ENCODE measurements at places on chromosomes 1 and 21. TPM values are rescaled to one million over a fixed set of nuclear protein-coding genes. Genes with fewer than 3 reads are reported as not detected.

Gene NES
- 1.0 TPM for total RNA-seq

DNA sequence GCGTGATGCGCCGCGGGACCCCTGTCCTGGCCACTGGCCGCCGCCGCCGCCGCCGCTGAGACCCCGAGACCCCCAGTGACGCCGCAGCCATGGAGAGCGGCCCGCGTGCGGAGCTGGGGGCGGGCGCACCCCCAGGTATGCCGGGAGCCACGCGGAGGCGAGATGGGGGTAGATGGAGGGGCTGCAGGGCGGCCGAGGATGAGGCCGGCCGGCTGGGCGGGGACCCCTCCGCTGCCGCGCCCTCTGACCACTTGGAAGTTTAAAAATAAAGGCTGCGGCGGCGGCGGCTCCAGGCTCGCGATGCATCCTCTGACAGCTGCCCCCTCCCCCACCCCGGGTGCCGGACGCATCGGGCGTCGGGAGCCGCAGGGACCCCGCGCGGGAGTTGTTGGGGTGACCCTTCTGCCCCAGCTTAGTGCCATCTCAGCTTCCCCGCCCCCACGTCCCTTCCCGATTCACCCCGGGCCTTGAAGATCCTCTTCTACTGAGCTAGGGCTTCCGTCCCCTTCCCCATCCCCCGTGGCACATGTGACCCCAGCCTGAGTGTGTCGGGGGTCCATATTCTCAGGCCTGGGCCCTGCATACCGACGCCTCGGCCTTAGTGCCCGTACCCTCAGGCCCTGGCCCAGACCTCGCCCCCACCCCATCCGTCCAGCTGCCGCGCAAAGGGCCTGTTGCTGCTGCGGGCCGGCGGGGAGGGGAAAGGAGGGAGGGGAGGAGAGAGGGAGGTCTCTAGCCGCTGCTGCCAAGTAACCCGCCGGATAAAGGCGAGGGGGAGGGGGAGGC, 562 bp downstream of the MAP7D1 start:
- no peak for DNase-seq

Gene TRAF3IP3
- total RNA-seq: not detected

DNA sequence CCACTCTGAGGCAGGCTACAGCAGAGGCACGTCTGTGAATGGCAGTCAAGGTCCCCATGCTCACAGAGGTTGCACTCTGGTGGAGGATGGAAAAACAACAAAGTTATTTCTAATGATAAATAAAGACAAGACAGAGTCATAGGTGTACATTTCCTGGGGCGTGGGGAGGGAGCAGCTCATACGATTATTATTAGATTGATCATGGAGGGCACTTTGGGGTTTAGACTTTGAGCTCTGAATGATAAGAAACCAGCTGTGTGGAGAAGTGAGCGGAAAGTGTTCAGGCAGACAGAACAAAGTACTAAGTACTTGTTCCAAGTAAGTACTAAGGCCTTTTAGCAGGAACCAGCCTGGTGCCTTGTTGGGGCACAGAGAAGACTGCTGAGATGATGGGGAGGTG, 86.8 kb downstream of the BRINP2 start:
- DNase-seq: no peak

- no peak for DNase-seq
These were observed 18.6 kb downstream of the ACOT11 start for GRCh38 chr1:54566438-54567141.

Gene AIM2
- total RNA-seq: not detected

- DNase-seq: no peak
These were observed 131.4 kb downstream of the IER5 start for GRCh38 chr1:181219938-181220337.

GRCh38 chr1:44822981-44823451, 14.7 kb downstream of the BTBD19 start:
- no peak for DNase-seq

Gene AADACL4
- not detected for total RNA-seq

DNA sequence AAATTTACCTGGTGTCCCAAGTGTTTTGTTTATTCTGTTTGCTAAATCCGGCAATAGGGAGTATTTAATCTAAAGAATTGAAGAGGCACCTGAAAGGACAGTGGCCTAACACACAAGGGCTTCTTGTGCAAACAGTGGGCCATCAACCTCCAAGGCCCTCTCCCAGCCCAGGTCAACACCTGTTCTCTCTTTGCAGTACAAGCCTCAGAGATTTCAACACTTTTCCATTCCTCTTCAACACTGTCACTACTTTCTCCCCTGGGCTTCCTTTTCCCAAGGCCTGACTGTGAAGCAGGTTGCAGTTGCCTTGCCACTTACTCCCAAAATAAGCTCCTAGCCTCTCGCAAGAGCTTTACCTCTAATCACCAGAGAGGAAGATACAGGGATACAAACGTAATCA, 3.2 kb upstream of the SNAPIN start:
- DNase-seq: no peak

Gene SLC35F3
- 2.7 TPM for total RNA-seq

DNA sequence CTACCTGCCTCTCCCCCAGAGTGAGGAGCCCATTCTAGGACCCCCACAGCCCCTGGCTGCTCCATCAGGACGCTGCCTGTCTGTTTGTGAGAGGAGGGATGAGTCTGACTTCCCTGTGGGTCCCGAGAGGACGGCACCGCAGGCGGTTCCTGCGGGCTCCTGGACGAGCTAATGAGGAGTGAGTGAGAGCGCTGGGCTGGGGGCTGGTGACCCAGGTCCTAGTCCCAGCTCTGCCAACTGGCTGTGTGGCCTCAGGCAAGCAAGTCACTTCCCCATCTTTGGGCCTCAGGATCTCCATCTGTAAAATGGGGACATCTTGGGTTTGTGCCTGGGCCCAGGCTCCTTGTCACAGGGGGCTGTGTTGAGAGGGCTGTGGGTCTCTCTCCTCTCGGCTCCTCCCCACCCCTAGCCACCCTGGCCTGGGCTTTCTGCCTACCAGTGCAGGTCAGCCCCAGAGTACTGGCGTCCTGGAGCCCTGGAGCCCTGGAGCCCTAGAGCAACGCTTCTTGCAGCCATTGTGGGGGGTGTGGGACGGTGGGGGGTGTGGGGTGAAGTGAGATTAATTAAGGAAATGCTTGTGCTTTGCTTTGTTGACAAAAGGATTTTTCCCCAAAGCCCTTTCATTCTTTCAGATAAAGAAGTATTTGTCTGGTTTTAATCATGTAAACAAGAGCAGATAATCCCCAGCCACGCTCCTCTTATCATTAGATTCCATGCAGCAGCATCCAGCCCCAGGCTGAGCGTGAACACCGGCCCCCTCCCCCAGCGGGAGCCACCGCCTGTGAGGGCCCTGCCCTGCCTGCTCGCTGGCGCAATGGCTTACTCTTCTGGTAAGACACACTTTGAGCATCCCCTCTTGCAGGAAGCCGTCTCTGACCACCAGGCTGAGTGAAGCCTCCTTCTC, 26.8 kb downstream of the SLC1A7 start:
- DNase-seq: no peak

DNA sequence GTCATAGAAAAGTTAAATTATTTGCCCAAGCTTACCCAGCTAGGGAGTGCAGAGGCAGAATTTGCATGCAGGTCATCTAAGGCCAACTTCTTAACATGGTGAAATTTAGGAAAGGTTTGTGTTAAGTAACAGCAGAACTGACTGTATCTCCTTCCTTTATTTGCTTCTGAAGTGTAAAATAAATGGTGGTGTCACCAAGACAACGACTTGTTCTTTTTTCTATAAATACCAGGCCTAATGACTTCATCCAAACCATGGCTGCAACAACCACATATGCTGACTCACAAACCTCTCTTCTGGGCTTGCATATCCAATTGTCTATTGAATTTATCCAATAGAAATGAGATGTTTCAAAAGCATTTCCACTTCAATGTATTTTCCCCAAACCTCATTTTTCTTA, 19.1 kb downstream of the COL24A1 start:
- DNase-seq: peak; percentile 91

GRCh38 chr1:208256091-208256490, 11.9 kb upstream of the PLXNA2 start:
- no peak for DNase-seq

- DNase-seq: no peak
These were observed 35.4 kb downstream of the RCSD1 start for GRCh38 chr1:167665469-167665868.

DNA sequence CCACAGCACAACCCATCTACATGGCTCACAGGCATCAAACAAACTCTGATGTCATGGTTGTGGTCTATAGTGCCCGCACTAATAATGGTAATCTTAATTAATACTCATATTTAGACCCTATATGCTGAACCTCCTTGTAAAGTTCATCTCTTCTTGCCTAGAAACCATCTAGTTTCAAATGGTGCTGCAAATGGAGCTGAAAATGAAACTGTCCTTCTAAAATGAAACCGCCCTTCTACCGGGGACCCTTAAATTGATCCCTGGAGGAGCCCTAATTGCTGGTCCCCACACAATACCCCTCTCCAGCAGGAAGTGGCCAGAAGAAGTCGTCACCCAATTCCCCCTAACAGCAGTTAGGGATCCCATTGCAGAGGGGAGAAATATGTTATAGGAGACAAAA, 612.6 kb downstream of the MRPL39 start:
- DNase-seq: no peak

Gene HFM1
- total RNA-seq: 0.35 TPM

Gene NECTIN4
- 25.0 TPM for total RNA-seq

Gene SPOCD1
- total RNA-seq: 8.0 TPM

DNA sequence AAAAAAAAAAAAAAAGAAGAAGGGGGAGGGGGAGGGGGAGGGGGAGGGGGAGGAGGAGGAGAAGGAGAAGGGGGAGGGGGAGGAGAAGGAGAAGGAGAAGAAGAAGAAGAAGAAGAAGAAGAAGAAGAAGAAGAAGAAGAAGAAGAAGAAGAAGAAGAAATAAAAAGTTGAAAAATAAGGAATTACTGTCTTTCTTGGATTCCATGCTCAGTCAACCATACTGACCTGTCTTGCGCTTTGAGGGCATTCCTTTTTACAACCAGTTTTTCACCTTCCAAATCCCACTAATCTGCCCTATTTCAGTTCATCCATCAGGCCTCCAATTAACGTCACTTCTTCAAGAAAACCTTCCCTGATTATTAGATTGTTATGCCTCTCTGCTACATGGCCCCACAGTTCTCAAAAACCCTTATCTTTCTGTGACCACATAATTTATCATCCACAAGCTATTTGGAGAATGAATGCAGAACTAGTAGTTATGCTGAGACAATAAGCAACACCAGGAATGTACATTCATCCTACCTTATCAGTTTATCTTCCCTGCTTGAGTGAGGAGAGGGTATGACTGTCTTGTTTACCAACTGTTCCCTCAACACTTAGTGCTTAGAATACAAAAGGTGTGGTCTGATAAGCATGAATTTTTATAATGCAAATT, 57.5 kb upstream of the GUCA2A start:
- DNase-seq: peak; percentile 70

Gene RHD
- not detected for total RNA-seq

Gene OR2AK2
- total RNA-seq: not detected

Gene B3GALT5
- 2.3 TPM for total RNA-seq

Gene IBA57
- total RNA-seq: 2.6 TPM

- DNase-seq: no peak
These were observed 347.5 kb downstream of the SMYD3 start for GRCh38 chr1:246159279-246160227.

GRCh38 chr1:40901886-40902852, 40.0 kb upstream of the CITED4 start:
- DNase-seq: peak; percentile 95

- no peak for DNase-seq
These were observed 3.2 kb upstream of the THEMIS2 start for GRCh38 chr1:27868932-27869718.

DNA sequence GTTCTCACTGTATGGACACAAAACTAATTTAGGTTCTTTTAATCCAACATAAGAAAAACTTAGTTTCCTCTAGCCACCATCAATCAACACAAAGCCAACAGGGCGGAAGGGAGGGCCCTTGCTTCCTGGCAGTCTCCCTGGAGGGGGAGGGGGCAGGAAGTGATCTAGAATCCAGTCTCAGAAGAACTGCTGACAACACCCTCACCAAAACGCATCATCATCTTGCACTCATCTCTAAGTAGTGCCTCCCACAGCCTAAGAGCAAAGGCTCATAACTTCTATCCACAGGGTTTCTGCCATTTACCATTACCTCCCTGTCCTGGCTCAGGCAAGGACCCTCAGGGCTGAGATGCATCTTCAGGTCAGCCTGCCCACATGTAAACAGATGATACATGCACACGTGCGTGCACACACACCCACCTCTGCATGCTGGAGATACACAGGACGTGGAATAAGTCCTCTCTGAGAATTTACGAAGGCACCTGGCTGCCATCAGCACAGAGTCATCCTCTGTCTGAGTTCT, 20.5 kb downstream of the HIVEP3 start:
- no peak for DNase-seq

Gene C8A
- total RNA-seq: not detected

DNA sequence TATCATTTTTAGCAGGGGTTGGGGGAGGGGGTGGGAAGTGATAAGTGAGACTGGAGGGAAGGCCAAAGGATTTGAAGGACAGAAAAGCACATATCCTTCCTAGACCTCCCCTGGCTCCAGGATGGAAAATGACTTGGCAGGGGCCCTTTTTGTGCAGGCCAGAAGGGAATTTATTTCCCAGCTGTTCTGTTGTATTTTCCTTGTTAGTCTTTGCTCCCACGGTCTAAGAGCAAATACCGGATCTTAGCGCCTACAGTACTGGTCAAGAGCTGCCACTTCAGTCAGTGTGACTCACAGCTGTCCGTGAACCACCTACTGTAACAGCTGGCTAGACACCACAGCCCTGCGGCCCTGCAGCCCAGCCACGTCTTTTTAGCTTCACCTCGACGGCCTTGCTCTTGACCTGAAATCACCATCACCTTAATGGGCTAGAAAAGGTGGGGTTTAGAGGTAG, 51.0 kb upstream of the ERRFI1 start:
- peak; percentile 98 for DNase-seq

DNA sequence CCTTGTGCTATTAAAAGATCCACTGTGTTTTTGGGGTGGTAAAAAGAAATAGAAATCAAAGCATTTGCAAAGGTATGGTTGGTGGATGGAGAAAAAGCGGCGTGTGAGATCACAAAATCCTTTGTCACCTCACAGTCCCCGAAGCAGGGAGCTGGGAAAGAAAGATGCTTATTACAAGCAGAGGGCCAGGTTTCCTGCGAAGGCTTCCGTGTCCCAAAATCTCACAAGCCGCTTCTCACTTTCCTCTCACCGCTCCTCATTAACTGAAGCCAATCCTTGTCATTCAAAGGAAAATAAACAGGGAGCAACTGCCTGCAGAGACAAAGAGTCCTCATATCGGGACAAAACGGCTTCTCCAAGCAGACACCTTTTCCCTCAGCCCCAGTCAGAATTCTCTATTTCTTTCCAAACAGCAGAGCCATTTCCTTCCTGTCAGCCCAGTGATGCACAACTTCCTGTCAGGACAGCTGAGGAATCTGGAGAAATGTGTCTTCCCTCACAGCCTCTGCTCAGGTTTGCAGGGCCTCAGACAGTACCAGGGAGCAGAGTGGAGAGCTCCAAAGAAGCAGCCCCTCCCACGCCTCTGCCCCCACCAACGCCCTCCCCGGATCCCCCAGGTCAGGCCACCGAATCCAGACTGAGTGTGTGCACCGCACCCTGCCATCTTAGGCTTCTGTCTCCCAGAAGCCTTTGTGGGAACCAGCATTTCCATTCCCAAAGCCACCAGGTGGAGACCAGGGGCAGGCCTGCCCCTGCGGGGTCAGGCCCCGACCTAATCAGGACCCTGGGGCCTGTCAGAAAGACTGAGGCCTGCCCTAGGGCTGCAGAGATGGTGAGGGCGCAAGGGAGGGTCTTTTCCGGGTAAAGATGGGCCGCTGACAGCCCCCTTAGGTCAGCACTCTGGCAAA, 29.6 kb downstream of the KCNN3 start:
- DNase-seq: no peak

GRCh38 chr1:50658459-50659076, 235.3 kb upstream of the DMRTA2 start:
- peak; percentile 57 for DNase-seq

Gene ANXA9
- 0.30 TPM for total RNA-seq

- DNase-seq: no peak
These were observed 4.2 kb upstream of the IBA57 start for GRCh38 chr1:228161362-228161761.

Gene IQCC
- 0.87 TPM for total RNA-seq
